ENCODE measurements at places on chromosomes 12 and 14.

DNA sequence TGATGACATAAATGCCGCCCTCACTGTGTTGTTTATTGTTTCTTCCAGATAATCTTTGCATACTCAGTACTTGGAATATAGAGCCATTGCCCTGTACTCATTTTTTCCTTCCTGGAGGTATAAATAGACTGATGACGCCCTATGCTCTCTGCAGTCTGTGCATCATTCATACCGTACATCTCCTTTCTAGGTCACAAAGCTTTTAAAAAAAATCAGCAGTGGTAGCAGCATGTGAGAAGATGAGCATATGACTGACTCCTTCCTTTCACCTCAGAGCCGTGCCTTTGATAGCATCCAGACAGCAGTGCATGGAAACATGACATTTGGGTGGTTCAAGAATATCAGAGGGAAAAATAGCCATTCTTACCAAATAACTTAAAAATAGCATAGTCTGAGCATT, 77.3 kb downstream of the PDE3A start:
- DNase-seq = no peak

- DNase-seq = no peak
Measured at GRCh38 chr14:59920378-59920683, 387 bp downstream of the LRRC9 start.

GRCh38 chr14:90985601-90986242, 74.7 kb downstream of the RPS6KA5 start:
- no peak for DNase-seq

DNA sequence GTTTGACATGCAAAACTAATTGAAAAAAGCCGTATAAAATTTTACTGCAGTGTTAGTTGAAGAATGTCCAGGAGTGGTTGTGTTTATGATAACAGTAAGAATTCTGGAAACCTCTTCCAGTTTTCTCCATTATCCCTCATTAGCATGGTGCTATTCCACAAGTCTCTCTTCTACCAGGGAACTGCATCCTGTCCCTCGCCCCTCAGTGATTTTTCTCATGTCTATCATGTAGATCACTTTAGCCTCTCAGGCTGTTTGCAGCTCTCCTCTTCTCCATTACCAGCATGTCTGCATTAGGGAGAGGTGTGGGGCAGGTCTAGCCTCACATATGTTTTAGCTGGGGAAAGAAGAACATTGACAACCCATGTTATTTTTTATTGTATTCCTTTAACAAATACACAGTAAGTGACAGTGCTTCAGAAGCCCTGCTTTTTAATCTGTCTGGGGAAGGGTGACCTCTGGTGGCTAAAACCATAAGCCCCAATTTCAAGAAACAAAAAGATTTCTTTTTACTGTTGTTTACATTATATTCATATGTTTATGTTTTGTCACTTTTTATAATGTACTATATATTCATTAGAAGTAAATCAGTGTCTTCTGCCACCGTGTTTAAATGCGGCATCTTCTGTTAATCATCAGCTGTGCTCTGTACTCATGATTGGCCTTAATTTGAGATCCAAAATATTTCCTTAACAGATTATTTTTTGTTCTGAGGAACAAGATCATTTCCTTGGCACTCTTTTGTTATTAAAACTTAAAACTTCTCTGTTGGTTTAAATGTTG, 70.7 kb downstream of the RASSF8 start:
- DNase-seq = no peak

- no peak for DNase-seq
Measured at GRCh38 chr14:97379091-97379531, 581.9 kb downstream of the VRK1 start.

DNA sequence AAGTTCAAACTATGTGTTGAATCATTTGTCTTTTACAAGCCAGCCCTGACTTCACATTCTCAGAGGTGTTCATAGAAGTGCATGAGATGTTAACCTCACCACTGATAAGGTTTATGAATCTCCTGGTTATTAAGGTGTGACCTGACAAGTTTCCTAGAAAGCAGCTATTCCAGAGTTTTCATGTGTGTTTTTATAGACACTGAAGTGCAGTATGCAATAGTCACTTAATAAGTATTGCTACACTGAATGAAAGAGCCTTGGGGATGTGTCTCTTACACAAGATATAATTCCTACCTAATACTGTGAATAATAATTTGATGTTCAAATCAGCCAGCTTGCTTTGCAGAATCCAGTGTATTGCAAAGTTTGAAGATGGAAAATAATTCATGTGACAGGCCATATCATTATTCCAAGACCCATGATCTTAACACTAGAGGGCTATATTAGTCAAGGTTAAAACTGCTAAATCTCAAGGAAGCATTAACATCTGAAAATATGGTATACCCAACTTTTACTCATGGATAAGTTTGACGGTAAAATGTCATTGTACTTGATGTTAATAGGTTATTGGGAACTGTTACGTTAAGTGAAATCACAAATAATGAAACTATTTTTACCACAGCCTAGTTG, 13.0 kb downstream of the SLC25A3 start:
- no peak for DNase-seq

DNA sequence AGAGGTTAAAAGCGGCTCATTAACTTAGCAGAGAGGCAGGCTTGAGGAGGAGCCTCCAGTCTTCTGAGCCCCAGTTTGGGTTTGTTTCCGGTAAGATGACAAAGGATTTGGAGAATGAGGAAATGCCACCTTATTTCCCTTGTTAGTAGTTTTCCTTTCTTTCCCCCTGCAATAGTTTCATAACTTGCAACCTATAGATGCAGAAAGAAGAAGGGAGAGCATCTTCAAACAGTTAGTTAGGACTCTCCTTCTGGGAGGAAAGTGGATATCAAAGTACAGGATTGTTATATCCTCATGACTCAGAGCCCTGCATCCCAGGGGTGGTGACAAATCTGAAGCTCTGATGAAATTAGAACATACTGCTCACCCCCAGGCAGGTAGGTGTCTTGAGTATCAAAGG, 180.7 kb upstream of the SLC38A2 start:
- no peak for DNase-seq

- DNase-seq = no peak
Measured at GRCh38 chr12:26527682-26528081, 305.3 kb downstream of the ITPR2 start.

Measured in stimulated activated CD4-positive, alpha-beta T cell treated with anti-CD3 and anti-CD28 coated beads, Interleukin-2, amount 100 ng/mL, for 48 hours (primary cell).